Activated CD4-positive, alpha-beta T cell treated with anti-CD3 and anti-CD28 coated beads, Interleukin-2, amount 10 ng/mL, durations not matched to agents 7 days and 5 days (primary cell): ENCODE measurements at places on chromosomes 1 and 21.

DNA sequence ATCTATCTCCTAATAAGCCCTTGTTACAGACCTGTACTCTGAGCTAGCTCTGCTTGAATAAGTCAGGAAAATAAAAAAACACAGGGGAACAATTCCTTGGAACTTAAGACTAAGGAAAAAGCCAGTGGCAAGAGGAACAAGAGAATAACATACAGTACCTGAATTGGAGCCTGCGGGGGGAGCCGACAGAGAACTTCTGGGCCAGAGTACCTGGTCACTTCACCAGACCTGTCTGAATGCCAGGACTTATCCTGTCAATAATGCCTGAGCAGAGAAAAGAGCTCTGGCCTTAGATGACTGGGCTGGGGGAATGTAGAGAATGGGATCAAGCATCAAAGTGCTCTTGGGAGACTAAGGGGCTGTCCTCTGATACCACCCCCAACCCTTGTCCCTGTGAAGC, 15.1 kb downstream of the PEA15 start:
- no peak for DNase-seq

- peak; percentile 36 for DNase-seq
Observed at GRCh38 chr1:235557495-235557894, 53.2 kb upstream of the B3GALNT2 start.

DNA sequence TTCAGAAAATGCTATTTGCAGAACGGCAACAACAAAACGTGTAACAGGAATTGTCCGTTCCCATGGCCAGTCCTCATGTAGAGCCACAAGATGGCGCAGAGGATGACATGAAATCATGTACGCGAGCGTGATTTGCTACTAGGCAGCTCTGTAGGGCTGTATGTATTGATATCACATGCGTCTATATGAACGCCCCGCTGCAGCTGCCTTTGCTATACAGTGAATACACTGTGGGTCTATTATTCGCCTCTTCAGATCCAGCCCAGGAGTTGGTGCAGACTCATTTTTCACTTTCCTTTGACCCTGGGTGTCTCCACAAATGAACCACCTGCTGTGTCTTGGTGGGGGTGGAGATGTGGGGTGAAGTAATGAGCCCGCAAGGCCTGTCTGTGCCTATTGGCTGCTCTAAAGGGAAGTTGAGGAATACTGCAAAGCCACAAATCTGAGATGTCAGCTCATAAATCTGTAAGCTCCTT, 361.5 kb downstream of the KIF26B start:
- no peak for DNase-seq

DNA sequence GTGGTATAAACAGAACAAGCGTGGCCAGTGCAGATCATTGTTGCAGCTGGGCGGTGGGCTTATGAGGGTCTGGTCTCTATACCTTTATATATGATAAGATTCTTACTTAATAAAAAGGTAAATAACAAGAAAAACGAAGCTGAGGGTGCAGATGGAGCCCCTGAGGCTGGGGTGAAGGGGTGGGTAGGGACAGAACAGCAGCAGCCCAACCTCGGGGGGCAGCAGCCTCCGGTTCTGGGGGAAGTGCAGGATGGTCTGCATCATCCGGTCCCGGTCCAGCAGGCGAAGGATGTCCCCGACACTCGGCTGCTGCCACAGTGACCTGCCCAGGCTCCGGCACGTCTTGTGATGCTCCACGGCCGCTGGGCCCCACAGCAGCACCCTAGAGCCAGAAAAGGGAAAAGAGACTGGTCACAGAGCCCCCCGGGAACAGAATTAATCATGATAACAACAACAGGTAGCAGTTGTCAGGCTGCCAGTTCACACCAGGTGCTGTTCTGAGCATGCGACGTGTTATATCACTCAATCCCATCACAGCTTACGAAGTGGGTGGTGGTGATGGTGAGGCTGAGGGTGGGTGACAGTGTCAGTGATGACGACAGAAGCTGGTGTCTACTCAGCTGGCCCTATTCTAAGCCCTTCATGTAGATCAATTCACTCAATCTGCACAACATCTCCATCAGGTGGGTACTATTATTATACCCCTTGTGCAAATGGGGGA, 35.5 kb downstream of the MRAP start:
- no peak for DNase-seq

DNA sequence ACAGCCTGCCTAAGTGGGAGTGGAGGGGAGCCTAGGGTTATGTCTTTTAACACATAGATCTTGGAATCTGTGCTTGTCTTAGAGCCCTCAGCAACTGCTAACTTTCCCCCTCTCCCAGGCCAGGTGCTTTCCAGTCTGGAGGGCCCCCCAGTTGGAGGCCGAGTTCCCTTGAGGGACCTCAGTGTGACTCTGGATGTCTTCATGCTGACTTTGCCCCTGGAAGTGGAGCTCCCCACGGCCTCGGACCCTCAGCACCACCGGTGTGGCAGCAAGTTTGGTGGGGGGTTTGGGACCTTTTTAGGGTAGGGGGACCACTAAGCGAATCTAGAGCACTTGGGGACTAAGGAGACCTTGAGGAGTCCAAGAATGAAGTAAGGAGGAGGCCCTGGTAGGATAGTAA, 22.9 kb downstream of the HYI start:
- no peak for DNase-seq
